ENCODE measurements at places on chromosomes 2 and 18.
A peak's percentile ranks its signal among the peaks of the same experiment; 100 is the strongest.

DNA sequence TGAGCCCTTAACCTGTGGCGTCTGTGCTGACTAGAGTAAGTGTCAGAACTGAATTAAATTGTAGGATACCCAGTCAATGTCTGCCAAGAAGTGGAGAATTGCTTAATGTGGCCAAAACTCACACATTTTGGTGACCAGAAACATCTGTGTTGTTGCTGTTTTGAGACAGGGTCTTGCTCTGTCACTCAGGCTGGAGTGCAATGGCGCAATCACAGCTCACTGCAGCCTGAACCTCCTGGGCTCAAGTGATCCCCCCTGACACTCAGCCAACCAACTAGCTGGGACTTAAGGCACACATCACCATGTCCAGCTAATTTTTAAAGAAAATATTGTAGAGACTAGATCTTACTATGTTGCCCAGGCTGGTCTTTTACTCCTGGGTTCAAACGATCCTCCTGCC, 34.4 kb upstream of the RTN4 start:
- no peak for DNase-seq

DNA sequence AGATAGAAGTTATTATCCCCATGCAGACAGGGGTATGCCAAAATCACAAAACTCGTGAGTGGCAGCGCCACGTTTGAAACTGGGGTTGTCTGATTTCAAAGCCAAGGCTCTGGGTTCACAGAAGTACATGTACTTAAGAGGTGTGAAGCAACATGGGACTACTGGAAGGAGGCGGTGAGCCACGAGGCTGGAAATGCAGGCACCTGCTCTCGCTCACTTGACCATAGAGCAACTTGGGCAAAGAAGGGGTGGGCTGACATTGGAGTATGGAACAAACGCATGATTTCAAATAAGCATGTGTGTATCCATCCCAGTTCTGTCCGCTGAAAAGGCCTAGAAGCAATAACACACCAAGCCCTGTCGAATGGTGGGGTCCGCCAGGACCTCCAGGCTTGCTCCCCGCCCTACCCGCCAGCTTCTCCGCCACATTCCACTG, 593 bp upstream of the ACTR2 start:
- peak; percentile 3 for DNase-seq

DNA sequence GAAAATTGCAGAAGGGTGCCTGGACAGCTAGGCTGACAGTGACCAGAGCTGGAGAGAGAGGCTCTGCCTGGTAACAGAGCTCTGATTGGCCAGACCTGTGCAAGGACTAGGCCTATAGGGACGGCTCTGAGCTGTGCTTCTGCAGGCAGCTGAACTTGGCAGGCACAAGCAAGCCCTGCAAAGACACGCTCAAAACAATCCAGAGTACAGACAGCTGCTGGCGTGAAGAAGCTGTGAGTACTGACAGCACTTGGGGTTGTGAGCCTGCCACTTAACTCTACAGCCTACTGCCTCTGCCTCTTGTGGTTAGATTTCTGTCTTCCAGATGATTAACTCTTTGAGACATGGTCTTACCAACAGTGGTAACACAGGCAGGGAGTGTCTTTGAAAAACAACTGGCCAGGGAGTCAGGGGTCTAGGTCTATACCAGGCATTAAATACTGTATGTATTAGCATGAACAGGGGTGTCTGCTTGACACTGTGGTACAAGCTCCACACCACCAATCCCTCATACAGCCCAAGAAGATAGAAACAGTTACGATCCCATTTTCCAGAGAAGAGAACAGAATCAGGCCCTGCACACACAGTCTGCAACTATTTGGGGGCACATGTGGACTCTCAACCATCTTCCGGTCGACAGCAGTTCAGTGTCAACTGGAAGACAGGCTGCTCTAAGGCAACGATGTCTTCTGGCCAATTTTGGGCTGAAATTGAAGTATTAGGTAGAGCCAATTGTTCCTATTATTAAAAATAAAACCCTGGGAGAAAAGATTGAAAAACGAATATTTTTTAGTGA, 568.4 kb downstream of the TNS1 start:
- DNase-seq, result peak; percentile 97

GRCh38 chr2:16293871-16294270, 353.5 kb downstream of the MYCN start:
- DNase-seq, result no peak

GRCh38 chr18:59041296-59041695, 98.4 kb upstream of the SEC11C start:
- no peak for DNase-seq

DNA sequence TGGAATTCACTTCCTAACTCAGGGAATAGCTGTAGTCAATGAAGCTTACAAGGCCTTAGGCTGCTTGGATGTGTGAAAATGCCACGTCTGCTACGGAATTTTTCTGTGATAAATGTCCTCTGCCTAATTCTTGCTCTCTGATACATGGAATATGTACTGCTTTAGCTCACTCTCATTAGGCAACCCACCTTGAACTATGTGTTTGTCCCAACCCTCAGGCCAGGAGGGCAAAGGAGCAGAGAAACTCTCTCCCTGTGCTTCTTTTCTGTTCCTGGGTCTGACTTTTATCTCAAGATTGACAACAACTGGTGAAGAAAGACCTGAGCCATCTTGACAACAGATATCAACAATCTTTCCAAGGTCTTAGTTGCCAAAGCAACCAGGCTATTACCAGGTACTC, 143.9 kb downstream of the GCA start:
- no peak for DNase-seq

DNA sequence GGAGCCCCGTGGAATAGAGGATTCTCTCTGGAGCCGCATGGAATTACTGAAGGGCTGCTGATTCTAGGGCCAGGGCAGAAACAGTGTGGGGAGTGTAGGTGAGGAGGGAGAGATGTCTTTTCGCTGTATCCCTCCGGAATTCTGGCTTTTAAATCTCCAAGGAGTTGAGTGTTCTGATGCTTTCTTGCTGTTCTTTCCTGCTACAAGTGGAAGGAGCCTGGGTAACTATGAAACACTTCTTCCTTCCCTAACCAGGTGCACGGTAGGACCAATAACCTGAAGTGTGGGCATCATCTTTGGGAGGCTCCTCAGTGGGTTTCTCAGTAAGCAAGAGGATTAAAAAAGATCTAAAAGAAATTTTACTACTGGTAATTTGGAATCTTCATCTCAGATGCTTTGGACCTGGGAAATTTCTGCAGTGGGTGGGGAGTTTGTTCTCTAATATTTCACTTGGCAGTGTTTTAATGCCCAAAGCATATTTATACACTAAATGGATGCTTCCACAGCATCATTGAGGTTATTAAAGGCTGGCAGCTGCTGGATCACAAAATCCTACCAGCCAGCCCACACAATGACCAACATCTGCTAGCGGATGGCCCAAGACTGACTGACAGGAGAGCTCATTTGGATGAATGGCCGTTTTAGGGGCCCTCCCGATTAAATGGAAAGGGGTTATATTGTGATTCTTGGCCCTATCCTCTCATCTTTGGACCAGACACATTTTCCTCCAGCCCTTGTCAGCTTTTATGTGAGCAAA, 2.1 kb downstream of the EML6 start:
- no peak for DNase-seq

GRCh38 chr2:20507166-20507692, 60.4 kb downstream of the RHOB start:
- no peak for DNase-seq

DNA sequence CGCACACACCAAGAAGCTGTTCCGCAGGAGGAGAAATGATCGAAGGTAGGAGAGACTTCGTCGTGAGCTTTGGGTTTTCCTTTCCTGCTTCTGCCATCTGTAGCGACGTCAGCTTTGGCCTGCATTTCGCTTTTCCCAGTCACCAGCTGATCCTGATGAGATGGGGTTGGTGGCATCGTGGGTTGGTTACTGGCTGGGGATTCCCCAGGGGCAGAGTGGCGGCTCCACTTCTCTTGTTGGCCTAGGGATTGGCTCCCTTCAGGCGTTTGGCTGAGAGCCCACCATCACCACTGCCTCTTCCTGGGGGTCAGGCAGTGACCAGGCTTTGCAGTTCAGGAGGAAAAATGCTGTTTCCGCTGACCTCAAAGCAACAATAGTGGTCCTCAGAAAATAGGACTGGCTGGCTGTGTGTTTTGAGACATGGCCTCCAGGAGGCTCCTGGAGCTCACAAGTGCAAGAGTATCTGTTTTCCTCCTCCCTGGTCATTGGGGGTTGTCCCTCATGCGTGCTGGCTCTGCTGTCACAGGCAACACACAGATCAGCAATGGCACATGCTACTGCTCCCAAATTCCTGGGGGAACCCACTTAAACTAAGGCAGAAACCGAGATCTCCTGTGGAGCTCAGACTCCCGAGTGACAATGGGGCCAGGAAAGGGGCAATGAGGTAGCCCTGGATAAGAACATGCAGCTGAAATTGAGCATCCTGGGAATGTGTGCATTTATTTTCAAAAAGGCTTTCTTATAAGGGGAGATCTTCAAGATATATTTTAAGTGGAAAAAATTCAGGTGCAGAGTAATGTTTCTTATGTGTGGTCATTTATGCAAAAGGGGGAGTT, 173.0 kb downstream of the CTIF start:
- no peak for DNase-seq

DNA sequence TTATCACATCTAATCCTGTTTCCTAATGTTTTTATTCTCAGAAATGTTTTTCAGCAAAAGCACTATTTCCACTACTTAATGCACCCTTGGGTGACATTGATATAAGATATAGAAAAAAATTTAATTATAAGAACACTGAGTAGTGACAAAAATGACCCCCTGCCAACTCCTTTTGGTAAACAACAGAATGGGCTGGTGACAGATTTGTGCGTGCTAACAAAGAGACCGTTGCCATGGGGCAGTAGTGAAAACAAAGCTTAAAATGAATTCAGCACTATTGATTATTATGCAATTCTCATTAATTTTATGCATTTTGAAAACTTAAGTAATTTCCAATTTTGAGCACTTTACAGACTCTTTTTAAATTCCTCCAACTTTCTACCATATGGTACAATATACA, 33.1 kb downstream of the RDH14 start:
- DNase-seq, result no peak

DNA sequence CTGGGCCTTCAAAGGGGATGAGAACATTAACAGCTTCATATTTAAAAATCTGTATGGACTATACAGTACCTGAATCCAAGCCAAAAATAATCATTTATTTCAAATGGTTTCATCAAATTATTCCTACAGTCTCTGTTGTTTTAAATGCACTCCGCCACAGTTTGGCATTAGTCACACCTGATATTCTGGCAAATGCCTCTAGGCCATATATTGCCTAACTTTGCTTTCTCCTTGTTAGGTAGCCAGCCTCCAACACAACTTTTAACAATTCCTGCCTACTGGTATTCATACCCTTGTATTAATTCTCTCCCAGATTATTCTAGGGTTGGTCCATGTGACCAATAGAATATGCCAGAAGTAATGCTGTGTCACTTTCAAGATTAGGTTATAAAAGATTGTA, 146.6 kb upstream of the FANCL start:
- peak; percentile 42 for DNase-seq

GRCh38 chr2:86772611-86773010, 18.1 kb downstream of the CD8A start:
- no peak for DNase-seq

- no peak for DNase-seq
Observed at GRCh38 chr2:217878915-217879590, 123.7 kb downstream of the TNS1 start.

GRCh38 chr18:58618822-58619595, 9.9 kb downstream of the ALPK2 start:
- DNase-seq, result no peak

DNA sequence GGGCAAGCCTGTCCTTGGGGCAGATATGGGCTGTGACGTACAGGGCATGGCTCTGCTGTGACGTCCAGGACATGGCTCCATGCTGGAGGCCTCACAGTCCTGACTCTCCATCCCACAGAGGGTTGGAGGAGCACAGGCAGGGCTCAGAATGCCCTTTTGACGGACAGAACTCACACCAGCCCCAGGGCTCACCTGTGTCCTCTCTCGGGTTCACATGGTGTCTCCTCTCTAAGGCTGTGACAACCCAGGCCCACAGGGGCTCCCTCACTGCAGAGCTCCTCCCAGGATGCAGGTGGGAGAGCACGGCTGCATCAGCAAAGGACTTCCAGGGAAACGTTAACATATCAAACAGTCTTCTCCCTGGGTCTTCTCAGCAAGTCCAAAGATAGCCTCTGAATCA, 133.8 kb downstream of the EIPR1 start:
- DNase-seq, result no peak

DNA sequence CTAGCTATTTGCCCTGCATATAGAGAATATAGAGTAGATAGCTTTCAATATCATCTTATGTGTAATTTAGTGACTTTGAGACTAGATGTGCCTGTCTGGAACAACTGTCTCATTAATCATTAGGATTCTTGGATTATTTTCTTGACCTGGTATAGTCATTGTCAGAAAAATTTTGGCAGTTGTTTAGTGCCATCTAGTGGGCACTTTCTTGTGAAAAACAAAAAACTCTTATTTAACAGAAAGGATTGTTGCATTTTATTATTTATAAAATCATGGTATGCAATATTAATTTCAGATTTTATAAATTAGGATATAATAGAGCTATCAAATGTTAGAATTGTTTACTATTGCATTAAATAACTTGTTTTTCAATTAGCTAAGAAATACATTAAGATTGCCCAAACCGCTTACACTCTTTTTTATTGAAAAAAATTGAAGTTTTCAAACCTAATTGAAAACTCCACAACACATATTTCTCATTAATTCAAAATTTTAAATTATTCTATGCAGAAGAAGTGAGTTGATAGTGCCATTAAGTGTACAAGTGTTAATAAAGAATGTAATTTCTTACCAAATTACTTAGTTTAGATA, 80.3 kb downstream of the DYNAP start:
- peak; percentile 5 for DNase-seq

DNA sequence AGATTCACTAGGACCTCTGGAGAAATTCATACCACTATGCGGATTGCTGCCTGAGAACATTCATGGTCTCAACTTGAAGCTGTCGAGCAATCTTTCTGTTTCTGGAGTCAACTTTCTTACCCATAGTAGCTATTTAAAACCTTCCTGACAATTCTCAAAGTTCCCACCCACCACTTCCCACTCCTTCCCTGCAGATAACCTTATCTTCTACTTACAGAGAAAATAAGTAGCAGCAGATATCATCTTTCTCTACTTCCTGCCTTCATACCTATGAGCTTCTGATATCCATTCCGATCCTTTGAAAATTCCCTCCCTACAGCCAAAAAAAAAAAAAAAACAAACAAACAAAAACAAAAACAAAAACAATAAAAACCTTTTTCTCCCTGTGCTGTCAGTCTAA, 81.2 kb upstream of the CYRIA start:
- DNase-seq, result no peak

GRCh38 chr2:121532347-121532766, 1.7 kb downstream of the RNU4ATAC start:
- DNase-seq, result no peak

GRCh38 chr18:9613550-9614400, 584 bp downstream of the PPP4R1 start:
- DNase-seq, result peak; percentile 39

DNA sequence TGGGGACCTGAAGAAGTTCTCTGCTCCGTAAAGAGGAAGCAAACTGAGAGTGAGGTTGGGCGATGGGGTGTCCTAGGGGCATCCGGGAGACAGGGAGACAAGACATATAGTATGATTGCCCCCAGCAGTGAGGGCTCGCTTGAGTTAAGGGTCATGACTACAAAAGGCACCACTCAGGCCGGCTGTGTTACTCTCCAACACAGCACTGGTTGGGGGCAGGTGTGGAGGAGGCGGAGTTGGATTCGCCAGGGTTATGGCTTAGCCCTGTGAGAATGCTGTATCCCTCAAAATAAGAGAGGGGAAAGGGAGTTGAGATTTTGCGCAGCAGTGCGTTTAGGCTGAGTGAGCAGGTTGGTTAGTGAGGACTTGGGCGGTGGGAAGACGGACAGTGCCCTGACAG, 12.0 kb downstream of the DYSF start:
- DNase-seq, result no peak

GRCh38 chr2:160507464-160507863, 13.9 kb upstream of the RBMS1 start:
- no peak for DNase-seq

- no peak for DNase-seq
Observed at GRCh38 chr2:60764736-60765534, 8.9 kb downstream of the PAPOLG start.

Measured in RWPE1 (cell line).